ENCODE measurements at places on chromosomes 7 and 10.

DNA sequence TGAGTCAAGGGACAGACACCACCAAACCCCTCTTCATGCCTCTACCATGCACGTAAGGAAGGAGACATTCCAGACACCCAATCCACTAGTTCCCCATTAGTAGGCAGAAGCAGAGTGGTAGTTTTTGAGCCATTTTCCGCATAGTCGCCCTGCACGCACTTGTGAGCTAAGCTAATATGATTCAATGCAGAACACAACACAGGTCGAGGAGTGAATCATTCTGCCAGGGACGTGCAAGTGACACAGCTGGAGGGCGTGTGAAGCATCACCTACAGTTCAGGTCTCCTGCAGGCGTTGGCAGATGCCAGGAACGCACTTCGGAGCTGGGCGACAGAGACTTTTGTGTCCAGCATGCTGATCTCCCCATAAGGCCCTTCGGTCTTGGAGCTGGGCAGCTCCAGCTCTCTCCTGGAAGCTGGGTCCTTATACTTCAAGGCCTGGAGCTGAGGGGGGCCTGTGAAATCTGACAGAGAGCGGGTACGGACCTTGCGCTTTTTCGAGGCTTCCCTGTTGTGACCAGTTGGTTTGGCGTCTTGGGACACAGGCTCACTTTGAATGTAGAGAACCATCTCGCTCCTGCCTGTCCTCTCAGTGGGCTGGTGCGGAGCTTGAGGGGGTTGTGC lies 102.4 kb downstream of the SVIL start:
- no peak for DNase-seq

DNA sequence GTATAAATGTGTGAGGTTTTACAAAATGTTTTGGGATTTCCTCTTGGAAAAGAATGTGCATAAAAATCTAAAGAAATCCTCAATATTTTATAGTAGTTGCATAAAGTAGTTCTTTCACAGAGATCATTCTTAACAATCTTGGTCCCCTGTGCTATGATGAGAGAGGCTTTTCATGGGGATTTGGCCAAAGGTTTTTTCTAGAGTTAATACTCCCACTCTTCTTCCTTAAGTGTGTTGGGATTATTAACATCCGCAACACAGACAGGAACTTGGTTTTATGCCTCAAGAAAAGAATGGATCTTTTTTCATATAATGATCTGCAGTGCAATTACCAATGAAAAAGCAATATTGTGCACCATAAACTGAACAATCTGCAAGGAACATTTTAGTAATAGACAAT lies 71.5 kb downstream of the AGMO start:
- DNase-seq = no peak

- no peak for DNase-seq
Measured at GRCh38 chr10:47320812-47321211, 1.4 kb upstream of the GDF2 start.

- no peak for DNase-seq
Measured at GRCh38 chr10:12975906-12976305, 25.6 kb downstream of the CCDC3 start.

DNA sequence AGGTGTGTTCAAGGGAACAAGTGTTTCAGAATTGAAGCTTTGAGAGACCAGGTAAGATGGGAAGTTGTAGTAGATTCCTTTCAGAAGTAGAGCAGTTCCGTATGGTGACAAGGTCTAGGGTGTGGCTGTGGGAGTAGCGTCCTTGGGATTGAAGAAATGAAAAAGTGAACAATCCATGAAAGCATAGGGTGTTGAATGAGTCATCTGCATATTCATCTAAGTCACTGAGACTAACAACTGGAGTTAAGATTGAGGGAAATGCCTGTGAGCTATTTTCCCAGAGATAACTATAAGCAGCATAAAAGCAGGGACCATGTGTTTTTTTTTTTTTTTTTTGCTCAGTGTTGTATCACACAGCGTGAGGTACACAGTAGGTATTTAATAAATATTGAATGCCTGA lies 134.8 kb downstream of the PHTF2 start:
- no peak for DNase-seq

DNA sequence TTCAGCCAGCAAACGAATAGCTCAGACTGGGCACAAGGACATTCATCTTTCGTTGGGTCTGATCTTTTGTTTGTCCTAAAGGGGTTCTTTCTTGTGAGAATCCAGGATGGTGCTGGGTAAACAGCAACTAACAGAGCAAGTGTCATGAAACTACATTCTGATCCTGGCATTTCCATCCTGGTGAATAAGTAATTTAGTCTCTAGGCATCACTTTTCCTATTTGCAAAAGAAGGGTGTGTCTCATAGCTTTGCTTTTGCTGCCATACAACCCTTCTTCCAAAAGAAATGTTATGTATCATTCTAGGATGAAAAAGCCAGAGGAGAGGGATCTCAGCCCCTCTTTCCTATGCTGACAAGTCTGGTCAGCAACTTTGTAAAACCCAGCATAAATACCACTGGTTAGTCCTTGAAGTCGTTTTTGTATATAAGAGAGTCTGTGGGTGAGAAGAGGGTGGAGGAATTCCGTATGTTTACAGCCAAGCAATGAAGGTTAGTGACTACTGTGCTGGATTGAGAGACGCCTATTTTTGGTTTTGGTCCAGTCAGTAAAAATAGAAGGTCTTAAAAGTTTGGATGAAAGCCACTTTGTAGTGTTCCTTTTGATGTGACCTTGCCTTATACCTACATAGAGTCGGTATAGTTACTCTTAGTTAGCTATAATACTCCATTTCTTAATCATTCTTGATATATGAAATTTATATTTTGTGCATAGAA lies 88.4 kb upstream of the SLC25A13 start:
- DNase-seq = no peak

- no peak for DNase-seq
Measured at GRCh38 chr7:85730012-85730411, 543.2 kb upstream of the SEMA3D start.

DNA sequence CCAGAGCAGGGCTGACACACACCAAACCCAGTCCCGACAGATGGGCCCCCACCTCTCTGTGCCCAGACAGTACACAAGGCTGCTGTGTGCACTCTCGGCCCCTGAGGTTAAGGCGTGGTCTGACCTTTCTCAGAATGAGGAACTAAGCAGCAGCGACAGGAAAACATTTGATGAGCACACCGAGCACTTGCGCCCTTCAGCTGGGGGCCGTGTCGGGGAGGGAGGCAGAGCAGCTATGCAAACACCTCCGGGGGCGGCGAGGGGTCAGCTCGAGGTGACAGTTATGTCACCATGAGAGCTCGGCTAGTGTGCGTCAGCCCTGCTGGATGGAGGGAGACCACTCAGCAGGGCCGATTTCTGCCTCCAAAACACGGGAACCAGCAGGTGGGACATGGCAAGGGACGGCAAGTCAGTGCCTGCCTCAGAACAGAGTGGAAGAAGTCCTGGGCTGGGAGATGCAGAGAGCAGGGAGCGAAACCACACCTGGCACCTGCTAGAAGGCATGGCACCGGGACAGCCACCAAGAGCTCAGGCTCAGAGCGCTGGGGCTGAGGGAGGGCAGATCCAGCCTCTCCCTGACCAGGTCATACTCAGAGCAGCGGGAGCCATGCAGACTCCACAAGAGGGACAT lies 57.4 kb downstream of the CHST15 start:
- DNase-seq = no peak

DNA sequence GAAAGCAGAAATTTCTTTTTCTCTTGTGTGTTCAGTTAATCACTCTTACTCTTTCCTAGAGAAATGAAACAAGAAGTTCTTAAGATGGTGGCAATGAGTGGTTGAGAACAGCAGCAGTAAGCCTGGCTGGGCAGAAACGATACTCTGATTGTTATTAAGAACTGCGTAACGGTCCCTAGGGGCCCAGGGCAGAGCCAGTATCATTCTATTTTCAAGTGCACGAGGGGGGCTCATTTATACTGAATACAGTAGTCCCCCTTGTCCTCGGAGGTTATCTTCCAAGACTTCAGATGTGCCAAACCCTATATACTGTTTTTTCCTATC lies 64.9 kb downstream of the EEPD1 start:
- DNase-seq = no peak

DNA sequence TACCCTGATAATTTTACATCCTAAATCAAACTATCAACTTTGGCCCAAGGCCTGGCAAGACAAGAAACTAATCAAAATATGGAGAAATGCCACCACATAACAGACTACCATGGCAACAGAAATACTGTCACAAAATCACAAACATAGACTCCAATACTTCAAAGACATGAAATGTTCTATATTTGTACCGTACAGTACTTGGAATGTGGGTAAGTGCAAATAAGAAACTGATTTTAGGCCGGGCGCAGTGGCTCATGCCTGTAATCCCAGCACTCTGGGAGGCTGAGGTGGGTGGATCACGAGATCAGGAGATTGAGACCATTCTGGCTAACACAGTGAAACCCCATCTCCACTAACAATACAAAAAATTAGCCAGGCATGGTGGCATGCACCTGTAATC lies 9.2 kb downstream of the TNPO3 start:
- no peak for DNase-seq

DNA sequence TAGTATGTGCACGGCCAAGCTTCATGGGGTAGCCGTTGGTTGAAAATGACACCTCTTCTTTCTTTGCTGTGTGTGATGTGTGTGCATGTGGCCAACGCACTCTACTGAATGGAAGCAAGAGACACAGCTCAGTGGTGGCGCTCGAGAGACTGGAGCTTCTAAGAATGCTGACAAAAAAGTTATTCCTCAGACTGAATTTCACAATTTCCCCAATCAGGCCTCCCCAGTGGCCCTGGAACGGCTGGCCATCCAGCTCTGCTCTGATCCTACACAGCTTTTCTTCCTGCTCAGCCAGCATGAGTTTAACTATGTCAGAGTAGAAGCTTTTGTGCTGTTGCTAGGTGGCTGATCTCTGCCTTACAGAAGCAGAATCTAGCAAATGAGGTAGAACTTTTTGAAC lies 186.7 kb upstream of the PLXDC2 start:
- DNase-seq = no peak

GRCh38 chr7:99102809-99103690 lies 40.9 kb downstream of the SMURF1 start:
- DNase-seq = no peak

DNA sequence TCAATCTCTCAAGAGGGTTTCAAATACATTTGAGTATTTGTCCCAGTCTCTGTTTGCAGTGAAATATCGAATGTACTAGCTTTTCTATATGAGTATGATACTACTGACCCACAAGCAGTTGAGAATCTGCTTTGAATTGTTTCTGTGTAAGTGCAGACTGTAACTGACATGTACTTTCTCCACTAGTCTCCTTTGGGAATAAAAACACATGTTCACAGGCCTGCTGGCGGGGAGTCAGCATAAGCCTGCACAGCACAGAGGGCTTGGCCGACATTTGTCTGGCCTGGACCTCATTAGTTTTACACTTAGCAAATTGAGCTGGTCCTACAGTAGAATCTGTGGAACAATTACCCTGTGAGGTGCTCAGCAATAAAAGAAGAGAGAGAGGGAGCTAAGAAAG lies 72.6 kb downstream of the ITGB8 start:
- no peak for DNase-seq

DNA sequence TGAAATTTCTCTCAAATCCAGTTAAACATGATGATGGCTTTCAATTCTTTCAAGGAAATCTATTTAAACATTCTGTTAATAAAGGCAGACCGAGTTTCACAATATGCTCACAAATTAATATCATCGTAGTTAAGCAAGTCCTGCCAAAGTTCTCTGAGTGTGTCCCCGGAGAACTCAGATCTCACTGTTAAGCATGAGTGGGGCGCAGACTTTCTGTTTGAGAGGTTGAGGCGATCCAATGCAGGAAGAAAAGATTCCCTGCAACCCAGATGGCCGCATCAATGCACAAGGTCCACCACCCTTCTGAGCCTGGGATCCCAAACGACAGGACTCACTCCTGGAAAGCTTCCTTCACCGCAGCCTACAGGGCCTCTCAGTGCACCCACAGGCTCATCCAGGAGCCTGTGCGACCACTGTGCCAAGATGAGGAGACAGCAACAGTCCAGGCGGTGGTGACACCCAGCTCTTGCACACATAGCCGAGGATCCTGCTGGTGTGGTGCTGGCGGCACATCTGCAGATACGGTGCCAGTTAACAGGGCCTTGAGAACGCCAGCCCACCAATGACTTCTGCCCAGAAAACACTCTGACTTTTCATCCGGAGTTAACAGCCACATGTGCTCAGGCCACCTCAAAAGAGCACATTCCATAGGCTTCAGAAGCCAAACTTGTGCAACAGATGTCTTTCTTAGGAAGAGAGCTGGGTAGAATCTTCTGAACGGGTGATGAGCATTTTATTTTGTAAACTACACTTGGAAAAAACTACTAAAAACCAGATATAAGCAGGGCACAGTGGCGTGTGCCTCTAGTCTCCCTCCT lies 102.1 kb downstream of the ZRANB1 start:
- DNase-seq = no peak

DNA sequence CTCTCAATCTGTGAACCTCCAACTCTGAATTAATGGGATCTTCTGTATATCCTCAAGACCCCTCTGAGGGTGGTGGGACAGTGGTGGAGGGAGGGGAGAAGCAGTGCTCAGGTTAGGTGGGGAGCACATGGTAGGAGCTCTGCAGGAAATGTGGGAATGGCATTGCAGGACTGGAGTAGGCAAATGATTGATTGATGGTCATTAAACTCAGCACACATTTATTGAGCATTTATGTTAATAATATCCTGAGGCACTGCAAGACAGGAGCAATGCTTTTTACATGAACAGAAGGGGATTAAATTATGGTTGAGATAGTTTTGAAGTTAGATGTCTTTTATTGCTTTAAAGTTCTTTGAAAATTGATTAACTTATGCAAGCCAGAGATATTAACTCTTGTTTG lies 14.1 kb downstream of the BMPER start:
- no peak for DNase-seq

DNA sequence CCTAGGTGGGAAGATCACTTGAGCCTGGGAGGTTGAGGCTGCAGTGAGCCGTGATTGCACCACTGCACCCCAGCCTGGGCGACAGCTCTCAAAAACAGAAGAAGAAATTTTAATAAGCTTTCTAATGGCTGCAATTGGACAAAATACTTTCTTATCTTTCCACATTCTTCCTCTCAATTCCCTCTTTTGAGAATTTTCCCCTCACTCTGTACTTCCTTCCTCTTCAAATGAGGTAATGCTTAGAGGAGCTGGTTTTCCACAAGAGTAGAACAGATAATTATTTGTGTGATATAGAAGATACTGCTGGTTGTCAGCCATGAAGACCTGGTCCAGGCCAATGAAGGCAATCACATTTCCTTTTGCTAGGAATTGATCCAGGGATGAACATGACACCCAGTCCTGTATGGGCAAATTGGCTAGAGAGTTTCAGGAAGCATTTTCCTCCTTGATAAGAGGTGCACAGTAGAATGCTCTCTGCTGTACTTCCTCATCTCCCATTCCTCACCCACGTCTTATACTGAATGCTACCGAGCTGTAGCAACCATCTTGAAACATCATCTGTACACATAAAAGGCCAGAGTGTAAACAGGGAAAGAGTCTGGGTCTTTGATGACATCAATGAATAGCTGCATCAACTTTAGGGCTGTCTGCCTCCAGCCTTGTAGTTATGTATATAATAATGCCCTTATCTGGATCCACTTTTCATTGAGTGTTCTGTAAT lies 103.9 kb downstream of the CDK6 start:
- DNase-seq = no peak
